CD4-positive, alpha-beta T cell treated with Interleukin-10 for 1 hour (primary cell): ENCODE measurements at places on chromosomes 2 and 18.

- DNase-seq = no peak
Observed at GRCh38 chr2:189337656-189338055, 103.6 kb upstream of the WDR75 start.

DNA sequence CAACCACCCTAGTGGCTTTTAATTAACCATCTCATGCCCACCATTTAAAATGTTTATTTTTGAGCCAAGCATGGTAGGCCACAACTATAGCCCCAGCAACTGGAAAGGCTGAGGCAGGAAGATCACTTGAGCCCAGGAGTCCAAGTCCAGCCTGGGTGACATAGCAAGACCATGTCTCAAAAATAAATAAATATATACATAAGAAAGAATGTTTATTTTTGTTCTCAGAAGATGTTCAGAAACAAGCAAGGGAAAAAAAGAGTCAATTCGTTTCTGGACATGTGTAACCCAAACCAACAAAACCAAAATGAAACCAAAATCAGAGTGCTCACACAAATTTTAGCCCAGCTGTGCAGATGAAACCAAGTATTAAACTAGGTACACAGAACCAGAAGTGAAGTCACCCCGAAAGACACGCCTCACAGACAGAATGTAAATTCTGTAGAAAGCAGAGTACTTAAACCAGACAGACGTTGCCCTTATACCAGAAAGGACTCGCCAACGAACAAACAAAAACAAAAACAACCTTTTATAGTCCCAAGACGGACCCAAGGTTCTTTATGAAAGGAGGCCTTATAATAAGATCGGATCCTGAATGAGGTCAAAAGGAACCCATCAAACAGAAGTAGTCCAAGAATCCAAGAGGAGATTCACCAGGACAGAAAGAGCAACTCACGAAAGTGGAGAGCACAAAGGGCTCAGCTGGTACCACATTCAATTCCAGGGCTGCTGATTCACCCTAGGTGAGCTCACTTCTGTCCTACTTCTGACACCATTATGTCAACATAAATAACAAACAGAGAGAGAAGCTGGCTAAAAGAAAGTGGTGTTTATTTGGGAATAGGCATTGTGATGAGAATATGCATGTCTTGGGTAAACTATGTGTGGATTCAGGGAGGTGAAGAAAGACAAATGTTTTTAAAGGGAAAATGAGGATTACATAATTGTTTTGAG, 31.8 kb upstream of the MTCL1 start:
- no peak for DNase-seq

DNA sequence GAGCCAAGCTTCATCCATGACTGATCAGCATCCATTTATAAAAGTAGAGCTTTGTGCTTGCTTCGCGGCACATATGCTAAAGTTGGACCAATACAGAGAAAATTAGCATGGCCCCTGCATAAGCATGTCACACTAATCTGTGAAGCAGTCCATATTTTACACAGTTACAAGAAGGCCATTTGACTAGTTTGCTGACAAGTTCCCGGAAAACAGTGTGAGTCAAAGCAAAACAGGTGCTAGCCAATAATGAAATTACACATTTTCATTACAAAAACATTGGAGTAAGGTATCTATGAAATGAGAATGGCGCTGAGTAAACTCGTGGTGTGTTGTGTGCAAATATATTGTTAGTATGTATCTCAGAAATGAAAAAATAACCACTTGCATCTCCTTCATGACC, 4.7 kb downstream of the ANKRD62 start:
- no peak for DNase-seq

DNA sequence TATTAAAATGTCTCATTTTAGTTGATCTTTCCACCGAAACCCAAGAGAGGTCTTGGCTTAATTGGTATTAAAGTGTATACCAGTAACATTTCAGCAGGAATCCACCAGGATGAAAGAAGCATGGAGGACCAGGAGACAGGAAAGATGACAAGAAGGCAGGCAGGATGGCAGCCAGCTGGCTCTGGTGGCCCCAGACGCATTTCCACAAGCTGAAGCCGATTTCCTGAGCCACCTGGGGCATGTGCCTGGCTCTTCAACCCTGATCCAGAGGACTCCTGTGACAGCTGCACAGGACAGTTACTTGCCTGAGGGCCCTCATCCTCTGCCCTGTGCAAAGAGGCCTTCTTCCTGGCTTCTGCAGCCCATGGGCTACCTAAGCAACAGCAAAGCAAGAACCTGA, 56.9 kb upstream of the NFU1 start:
- no peak for DNase-seq

DNA sequence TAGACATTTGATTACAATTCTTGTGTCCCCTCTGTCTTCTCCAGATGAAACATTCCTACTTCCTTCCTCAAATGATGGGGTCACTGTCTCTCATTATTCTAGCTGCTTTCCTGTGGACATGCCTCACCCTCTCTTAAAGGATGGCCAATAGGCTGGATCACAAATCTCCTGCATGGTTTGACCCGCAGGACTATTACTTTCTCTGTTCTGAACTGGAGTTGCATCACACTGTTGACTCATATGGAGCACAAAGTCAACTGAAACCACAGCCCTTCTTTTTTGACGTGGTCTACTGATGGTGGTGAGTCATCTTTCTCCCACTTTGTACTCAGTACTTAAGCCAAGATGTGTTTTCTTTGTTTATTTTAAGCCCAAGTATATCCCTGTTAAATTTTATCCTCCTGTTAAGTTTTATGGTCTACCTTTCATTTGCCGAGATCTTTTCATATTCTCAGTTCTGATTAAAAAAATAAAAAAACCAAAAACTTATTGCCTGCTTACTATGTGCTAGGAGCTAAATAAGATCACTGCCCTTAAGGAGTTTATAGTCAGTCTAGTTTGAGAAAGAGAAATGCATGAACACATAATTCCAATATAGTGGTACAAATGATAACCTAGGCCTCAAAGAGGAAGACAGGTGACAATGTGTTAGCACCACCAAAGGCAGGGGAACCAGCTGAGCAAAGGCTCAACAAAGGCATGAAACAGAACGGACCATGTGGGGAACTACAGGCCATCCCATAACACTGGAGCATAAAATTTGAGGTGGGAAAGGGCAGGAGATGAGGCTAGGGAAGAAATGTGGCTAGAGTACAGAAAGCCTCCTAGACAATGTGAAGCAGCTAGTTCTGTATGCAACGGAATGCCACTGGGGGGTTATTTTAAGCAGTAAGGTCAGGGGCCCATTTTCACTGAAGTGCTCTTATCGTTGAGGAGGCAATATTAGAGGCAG, 67.6 kb upstream of the ZFP36L2 start:
- DNase-seq = peak; percentile 26

DNA sequence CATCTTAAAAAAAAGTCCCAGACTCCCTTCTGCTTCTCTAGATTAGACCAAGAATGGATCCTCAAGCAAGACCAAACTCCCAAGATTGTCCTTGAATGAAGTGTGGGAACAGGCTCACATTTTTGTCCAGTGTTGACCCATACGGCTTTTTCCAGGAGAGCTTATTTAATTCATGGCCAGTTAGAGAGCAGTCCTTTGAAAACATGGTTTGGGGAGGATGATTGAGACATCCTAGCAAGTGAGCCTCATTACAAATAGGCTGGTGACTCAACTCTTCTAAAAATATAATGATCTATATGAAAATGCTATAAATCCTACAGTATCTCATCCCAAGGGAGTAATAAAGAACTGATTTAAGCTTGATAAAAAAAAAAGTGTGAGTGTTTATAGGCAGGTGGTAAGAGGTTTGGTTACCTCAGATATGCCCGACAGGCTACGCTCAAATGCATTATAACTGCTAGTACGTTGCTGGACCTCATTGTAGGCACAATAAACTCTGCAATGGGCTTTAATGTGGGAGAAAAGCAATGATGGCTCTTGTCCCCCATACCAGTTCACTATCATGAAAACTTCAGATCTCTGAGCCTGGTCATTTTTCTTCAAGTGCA, 17.0 kb downstream of the ANKRD29 start:
- DNase-seq = no peak

GRCh38 chr18:76997951-76998808, 134.4 kb downstream of the MBP start:
- no peak for DNase-seq

DNA sequence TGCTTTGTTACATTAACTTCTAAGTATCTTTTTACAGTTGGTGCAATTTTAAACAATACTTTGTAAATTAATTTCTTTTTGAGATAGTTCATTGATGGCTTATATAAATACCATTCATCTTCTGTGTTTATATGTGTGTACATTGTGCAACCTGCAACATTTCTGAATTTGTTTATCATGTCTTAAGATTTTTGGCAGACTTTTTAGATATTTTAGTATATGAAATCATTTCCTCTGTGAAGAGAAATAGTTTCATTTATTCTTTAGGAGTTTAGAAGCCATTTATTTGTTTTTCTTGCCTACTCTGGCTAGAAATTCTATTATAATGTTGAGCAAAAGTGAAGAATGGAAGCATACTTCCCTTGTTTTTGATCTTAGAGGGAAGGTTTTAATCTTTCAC, 337.8 kb upstream of the DSEL start:
- no peak for DNase-seq

- DNase-seq = no peak
Observed at GRCh38 chr2:216700088-216700567, 4.8 kb upstream of the IGFBP5 start.

DNA sequence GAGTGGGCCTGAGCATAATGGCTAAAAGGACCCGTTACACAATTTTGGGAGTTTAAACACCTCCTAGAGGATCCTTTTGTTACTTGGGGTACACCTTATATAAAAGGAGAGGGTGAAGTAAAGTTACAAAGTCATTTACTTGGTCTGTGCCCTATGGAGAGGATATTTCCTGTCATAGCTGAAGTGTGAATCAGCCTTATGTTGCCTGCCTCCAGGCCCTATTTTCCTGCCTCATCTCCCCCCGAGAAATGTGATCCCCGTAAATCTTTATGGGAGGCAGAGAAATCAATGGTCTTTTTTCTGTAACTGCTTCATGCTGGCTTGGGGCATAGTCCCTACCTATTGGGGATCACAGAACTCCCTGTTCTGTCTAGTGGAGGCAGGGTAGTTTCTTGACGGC, 906.6 kb downstream of the DSC3 start:
- no peak for DNase-seq

- DNase-seq = no peak
Observed at GRCh38 chr18:25457126-25457525, 105.2 kb upstream of the ZNF521 start.

DNA sequence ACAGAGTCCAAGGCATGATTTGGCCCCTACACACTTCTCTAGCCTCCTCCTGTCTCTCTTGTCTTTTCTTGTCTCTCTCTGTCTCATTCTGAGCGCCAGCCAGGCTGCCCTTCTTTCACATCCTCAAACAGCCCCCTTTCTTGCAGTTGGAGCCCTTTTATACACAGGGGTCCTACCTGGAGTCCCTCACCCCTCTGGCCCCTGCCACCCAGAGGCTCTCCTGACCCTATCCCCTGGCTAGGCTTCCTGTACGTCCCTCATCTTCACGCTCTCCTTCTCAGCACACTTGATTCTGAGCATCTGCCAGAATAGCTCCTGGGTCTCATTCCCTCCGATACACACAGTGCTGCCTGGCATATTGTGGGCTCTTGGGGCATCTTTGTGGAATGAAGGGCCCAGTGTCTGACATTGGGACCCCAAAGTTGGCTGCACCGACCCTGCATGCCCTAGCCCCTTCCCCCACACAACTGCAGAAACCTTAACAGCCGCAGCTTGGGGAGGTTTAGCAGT, 261.9 kb downstream of the DYSF start:
- no peak for DNase-seq

DNA sequence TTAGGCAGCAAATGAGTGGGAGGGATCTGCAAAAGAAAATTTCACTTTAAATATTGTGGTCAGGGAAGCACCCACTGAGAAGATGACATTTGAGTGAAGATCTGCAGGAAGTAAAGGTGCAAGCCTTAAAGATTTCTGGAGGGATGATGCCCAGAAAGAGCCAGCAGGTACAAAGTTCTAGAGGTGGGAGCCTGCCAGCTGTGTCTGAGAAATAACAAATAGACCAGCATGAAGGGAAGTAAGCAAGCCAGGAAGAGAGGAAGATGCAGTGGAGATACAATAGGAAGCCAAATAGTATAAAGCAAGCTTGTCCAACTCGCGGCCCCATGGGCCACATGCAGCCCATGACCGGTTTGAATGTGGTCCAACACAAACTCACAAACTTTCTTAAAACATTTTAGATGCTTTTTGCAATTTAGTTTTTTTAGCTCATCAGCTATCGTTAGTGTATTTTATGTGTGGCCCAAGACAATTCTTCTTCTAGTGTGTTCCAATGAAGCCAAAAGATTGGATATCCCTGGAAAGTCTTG, 489.9 kb downstream of the DCC start:
- DNase-seq = no peak

DNA sequence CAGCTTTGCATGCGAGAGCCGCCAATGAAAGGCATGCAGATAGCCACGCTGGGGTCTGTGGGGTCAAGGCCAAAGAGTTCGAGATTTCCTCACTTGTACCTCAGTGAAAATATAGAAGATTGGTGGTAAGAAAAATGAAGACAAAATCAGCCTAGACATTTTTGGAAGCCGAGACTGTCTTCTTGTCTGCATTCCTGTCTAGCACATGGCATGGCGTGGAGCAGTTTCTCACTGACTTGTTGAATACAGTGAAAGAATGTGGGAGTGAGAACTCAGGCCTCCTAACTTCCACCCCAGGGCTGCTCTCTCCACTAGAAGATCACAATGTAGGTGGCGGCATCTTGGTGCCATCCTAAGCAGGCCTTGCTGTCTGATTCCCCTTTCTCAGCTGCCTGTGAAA, 740.8 kb upstream of the HS6ST1 start:
- DNase-seq = no peak

DNA sequence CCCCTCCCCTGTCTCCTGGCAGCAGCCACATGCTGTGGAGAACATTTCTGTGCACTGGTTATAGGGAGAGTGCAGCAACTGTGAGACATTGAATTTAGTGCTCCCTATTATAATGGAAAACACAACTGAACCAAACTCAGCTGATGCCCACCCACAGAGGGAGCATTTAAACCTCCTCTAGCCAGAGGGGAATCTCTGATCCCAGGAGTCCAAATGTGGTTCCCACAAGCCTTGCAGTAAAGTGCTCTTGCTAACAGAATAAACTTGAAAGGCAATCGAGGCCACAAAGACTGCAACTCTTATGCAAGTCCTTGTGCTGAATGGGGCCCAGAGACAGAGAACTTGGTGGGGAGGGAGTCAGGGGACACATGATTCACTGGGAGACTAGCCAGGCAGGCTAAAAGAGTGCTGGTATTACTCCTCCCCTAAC, 638.8 kb upstream of the VRK2 start:
- no peak for DNase-seq

DNA sequence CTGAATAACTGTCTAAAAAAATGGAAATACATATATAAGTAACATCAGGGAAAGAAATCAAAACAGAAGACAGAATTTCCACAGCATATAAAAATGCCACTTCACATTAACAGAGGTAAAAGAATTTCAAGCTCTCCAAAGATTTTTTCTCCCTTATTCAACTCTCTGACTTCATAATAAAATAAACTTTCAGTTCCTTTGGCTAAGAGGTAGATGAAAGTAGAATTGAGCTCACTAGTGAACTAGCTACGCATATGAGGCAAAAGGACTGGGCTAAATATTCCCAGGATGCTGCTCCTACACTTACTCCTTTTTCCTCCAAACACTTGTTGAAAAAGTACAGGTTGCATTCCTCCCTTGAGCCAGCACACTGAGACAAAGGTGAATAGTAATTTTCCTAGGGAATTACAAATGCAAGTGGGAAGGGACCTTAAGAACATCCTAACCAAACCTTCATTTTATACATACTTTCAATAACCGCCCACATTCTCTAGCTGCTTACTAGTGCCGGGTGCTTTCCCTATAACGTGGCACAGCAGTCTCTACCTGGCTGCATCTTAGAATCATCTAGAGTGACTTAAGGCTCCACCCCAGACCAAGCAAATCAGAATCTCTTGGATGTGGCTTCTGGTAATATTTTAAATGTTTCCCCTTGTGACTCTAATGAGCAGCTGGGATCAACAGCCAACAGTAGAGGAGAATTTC, 136.6 kb downstream of the MTCL1 start:
- DNase-seq = no peak
